ENCODE measurements at places on chromosomes 3 and 15.

- peak; percentile 66 for DNase-seq
Observed at GRCh38 chr15:29857221-29857789, 35.0 kb upstream of the TJP1 start.

GRCh38 chr3:86949850-86950249 lies 41.1 kb downstream of the VGLL3 start:
- no peak for DNase-seq

- no peak for DNase-seq
Observed at GRCh38 chr15:67137951-67138848, 72.8 kb downstream of the SMAD3 start.

DNA sequence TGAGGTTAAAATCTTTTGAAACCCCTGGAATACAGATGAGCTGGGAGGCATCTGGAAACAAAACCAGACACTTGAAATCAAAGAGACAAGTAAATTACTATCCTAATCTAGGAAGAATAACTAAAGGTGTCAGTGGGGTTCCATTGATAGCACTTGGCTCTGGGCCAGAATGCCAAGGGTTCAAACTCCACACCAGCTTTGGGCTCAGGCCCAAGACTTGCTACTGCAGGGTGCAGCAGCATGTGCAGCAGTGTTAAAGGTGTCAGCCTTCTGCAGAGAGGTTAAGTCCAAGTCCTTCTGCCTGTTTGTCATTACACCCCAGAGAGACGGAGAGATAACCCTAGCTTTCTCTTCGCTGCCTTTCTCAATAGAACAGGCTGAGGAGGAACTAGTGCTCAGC lies 273.9 kb downstream of the TIGIT start:
- no peak for DNase-seq

- DNase-seq = peak; percentile 74
Observed at GRCh38 chr15:80059786-80060355, 395 bp downstream of the ZFAND6 start.

DNA sequence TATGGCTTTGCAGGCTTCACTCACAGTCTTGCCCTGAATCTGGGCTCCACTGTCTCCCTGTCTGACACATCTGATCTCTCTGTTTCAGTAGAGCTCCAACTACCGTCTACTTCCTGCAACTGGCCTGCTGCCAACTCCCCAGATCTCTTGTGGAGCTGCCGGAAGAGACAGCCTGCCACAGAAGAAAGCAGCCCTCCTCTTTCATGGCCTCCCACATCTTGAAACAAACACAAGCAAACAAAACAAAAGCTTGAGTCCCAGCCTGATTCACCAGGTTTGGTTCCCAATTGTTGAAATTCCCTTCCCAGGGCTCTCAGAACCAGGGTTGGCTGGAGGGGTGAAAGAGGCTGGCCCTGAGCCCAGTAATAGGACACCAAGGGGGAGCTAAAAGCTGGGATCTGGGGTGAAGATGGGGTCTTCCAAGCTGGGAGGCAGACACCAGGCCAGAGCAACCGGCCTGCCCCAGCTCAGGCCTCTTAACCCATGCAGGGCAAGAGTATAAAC lies 55.3 kb upstream of the CA12 start:
- peak; percentile 94 for DNase-seq

DNA sequence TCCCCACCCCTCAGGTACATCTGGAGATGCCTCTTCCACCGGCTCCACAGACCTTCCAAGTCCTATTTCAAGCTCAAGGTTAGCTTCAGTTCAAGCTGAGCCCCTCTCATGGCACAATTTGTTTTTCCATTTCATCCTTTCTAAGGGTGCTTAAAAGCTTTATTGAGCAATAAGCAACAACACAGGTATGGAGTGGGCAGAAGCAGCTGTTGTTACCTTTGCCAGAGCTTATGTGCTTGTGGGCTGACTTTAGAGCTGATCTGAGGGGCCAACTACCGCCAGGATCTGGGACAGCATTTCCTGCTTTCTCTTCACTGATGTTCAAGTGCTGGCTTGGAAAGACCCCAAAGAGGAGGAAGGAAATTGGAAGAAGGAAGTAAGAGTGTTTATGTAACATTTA lies 140.0 kb upstream of the KLHL25 start:
- no peak for DNase-seq

DNA sequence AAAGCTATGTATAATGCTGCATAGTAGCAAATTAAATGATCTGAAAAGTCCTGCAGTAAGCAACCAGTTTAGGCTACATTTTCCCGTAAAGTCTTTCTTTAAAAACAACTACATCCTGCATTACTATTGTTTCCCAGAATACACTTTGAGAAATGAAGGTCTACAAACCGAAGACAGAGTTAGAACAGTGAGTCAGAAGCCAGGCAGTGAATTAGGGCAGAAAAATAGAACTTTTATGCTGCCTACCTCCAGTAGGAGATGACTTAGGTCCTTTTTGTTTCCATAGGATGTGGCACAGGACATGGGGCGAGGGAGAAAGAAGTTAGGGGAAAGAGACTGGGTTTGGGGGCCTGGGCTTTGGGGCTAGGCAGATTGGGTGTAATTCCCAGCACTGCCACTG lies 127.3 kb downstream of the PPM1L start:
- no peak for DNase-seq

- DNase-seq = peak; percentile 67
Observed at GRCh38 chr3:15051531-15051930, 13.6 kb downstream of the MRPS25 start.

- DNase-seq = peak; percentile 91
Observed at GRCh38 chr3:113745756-113746547, at the start of gene NAA50. Gene NAA50 (minus strand): TSS chr3:113746249. CDS start chr3:113745949, 300 bp downstream.

- no peak for DNase-seq
Observed at GRCh38 chr15:68382286-68383007, 49.5 kb downstream of the ITGA11 start.

DNA sequence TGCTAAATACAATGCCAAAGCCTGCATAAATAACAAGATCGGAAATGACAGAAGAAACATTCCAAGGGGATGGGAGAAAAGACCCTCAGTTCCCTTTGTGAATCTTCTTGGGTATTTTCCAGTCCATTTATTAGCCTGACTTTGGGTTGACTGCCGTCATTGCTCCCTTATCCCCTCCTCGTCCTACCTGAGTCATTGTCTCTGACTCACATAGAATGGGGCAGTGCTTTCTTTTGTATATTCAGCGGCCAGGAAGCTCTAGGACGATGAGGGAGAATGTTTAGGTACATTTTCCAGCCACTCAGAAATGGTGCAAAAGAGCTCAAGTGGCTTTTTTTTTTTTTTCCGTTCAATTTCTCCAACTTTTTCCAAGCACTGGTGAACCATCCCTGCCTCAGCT lies 71.6 kb downstream of the KAT2B start:
- no peak for DNase-seq

GRCh38 chr15:40075298-40076044 lies 33.2 kb downstream of the BMF start:
- DNase-seq = no peak

GRCh38 chr3:53215816-53216215 lies 40.0 kb downstream of the TKT start:
- DNase-seq = no peak

DNA sequence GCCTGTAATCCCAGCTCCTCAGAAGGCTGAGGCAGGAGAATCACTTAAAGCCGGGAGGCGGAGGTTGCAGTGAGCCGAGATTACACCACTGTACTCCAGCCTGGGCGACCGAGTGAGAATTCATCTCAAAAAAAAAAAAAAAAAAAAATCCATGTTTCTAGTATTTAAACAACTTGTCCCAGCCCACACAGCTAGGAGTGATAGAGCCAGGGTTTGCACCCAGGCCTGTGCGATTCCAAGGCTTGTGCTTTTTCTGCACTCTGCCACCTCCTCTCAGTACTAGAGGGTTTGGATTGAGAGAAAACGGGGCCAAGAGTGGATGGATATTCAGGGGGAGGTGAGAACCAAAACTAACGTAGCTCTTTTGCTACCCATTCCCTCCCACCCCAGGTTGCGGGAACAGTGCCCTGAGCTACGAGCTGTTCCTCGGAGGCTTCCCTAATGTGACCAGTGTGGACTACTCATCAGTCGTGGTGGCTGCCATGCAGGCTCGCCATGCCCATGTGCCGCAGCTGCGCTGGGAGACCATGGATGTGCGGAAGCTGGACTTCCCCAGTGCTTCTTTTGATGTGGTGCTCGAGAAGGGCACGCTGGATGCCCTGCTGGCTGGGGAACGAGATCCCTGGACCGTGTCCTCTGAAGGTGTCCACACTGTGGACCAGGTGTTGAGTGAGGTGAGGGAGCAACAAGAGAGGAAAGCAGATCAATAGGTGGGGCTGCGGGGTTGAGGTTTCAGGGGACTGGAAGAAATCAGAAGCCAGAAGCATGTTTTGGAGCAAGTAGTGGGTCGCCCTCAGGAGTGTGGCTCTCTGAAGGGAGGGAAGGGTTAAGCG lies 4.1 kb downstream of the CAMK2N2 start:
- DNase-seq = no peak
